ENCODE measurements at places on chromosomes 12 and 14.

DNA sequence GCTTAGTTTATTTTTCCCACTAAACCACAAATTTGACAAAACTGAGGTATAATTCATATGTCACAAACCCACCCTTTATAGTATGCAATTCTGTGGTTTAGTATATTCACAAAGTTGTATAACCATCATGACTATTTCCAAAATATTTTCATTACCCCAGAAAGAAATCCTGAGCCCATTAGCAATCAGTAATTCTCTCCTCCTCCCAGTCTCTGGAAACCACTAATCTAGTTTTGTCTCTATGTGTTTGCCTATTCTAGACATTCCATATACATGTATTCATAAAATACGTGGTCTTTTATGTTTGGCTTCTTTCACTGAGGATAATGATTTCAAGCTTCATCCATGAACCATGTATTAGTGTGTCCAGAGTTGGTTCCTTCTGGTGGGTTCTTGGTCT, 267.6 kb downstream of the AEBP2 start:
- DNase-seq: no peak

- no peak for DNase-seq
These were observed 7.5 kb upstream of the CTDSP2 start for GRCh38 chr12:57853864-57854556.

- no peak for DNase-seq
These were observed 8.1 kb upstream of the RNF34 start for GRCh38 chr12:121391619-121392324.

- DNase-seq: no peak
These were observed 18.5 kb upstream of the KRT80 start for GRCh38 chr12:52210186-52210924.

DNA sequence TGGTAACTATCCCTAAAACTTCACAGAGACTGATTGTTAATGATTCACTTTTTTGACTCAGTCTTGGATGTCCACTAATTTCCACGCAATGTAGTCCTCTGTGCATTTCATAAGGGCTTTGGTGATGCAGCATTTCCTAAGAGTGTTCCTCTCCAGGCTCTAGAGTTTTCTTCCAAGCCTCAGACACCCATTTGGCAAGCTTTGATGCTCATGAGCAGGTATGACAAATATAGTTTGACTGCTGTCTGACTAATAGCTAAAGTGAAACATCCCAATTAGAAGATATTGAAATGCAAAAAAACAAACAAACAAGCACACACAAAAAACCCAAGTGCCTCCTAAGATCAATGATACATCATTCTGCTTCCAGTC, 1.5 kb upstream of the VAMP1 start:
- DNase-seq: no peak

GRCh38 chr12:88931598-88931997, 351.3 kb upstream of the KITLG start:
- DNase-seq: no peak

DNA sequence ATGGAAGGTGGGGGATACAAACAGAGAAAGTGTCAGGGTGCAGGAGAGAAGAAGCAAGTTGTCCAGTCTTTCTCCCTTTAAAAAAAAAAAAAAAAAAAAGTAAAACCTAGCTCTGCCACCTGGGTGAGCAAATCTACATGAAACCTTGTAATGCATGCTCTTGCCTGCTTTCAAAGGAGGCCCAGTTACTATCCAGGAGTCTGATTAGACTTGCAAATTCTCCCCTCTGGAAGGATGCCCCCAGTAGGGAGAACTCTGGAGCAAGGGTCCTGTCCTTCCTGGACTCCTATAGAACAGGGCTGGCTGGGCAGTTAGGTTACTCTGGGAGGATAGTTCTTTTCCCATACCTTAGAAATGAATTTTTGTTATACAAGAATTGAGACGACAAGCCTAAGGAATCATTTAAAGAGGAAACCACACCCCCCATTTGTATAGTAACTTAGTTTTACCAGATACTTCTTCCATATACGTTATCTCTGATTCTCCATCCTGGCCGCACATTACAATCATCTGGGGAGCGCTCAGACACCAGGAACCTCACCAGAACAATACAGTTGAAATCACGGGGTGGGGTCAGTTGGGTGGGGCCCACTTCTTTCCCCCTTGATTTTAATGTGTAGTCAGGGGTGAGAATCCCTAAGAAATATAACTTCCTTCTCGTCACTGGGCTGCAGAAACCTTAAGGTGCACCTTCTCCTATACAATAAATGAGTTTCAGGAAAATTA, 30.5 kb downstream of the RAB35 start:
- DNase-seq: no peak

- no peak for DNase-seq
These were observed 10.2 kb upstream of the GOLGA5 start for GRCh38 chr14:92783813-92784431.

DNA sequence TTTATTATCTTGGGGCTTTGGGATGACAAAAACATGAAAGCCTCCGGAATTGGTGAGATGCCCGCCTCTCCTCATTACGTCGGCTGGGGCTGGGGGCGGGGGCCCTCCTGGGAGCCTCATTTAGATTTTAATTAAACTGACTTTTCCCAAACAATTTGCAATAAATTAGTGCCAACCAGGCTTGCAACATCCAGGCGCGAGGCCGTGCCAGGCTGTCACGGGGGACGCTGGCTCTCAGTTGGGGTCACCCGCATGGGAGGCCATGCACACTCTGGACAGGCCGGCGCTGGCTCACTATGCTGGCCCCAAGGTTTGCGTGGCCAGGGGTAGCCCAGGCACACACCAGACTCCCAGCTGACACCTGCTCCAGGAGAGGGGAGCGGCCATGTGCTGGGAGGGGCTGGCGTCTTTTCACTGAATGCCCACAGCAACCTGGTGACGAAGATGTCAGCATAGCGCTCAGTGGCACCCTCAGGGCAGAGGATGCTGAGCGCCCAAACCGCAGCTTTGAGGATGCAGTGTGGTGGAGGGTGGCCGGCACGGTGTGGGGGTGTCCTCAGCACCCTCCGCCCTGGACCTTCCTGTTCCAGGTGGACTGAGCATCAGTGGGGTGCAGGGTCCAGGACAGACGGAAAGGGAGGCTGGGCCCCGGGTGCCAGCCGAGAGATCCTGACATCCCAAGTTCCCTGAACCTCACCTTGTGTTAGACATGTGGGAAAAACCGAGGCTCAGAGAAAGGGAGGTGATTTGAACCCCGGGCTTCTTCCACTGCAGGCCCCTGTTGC, 190.8 kb upstream of the C14orf180 start:
- DNase-seq: no peak

DNA sequence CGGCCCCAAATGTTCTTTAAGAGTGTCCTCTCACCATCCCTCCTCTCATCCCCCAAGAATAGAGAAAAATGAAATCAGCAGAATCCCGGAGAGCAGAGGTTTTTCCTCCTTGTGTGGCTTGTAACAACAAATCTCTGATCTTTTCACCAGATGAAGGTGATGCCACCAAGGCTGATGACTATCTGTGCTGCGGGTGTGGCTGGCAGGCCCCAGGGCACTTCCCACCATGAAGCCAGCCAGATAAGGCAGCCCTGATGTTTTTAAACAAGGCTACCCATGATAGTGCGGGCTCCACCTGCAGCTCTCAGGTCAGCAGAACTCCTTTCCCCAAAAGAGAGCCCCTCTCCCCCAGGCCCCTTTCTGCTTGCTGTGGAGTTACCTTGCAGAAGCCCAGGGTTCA, 58.0 kb upstream of the PARP11 start:
- no peak for DNase-seq

DNA sequence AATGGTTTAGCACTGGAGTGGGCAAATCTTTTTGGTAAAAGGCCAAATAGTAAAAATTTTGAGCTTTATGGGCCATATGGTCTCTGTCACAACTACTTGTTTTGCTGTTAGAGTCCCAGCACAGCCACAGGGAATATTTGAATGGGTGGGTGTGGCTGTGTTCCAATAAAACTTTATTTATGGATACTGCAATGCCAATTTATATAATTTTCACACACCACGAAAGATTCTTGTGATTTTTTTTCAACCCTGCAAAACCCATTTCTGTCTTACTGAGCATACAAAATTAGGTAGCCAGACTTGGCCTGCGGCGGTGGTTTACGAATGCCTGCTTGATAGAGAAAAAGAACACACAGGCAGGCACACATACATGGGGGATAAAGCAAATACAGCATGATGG, 28.3 kb downstream of the TMEM120B start:
- no peak for DNase-seq

DNA sequence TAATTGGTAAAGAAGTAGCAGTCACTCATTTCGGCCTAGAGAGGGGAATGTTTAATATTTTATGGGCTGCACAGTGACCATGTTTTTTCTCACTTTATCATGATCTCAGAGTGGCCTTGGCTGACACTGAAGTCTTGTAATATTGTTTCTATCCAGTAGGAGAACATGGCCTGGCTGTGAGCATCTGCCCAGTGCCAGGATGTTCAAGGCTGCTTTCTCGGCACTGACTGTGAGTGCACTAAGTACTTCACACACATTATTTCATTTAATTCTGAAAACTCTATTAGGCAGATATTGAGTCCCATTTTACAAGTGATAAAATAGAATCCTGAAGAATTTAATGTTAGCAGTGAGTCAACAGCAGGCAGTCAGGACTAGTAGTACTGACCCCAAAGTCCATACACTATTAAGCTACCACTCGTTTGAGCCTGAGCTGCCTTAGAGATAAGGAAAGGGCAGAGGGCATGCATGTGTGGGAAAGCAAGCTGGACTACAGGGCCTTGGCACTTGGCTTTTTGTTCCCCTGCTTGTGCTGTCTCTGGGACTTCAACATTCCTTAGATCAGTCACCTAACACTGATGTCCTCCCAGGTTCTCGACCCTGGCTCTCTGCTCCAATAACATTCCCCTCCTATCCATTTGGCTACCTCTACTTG, 42.2 kb upstream of the APPL2 start:
- DNase-seq: no peak

DNA sequence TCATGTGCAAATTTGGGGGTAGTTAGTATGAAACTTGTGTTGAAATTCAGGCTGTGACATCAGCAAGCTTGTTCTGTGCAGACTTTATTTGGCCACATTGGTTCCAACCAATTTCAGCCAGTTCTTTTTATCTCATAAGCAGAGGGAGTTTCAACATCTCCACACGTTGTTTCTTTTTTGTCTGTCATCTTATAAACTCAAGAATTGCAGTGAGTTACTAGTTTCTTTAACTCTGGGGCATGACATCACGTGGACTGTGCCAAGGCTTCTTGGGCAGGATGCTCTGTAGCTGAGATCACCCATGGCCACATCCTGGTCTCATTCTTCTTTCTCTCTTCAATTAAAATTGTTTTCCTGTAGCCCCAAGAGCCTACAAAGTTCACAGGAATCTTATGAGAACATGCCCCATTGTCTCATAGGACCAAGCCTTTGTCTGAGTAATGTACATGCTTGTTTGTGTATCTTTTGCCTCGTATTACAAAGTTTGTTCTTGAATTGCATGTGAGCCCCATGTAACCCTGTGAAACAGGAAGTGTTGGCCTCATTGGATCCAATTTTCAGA, 982.0 kb upstream of the TMEM132C start:
- no peak for DNase-seq

DNA sequence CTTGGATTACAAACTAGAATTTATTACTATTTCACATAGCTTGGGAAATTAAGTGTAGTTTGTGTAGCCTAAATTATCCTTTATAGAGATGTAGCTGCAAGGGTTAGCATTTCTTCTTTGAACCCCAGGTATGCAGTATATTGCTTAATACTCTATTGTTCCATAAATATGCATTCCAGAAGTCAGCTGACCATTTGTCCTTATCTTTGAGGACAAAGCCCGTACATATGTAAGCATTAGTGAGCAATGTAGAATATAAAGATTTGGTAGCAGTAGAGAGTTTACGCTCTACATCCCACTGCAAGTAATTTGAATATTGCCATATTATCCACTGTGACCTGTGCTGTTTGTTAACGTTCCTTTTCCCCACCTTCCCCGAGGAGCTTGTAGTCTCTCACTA, 26.9 kb downstream of the PPM1A start:
- no peak for DNase-seq

GRCh38 chr12:116528065-116528464, 31.1 kb upstream of the MAP1LC3B2 start:
- no peak for DNase-seq

DNA sequence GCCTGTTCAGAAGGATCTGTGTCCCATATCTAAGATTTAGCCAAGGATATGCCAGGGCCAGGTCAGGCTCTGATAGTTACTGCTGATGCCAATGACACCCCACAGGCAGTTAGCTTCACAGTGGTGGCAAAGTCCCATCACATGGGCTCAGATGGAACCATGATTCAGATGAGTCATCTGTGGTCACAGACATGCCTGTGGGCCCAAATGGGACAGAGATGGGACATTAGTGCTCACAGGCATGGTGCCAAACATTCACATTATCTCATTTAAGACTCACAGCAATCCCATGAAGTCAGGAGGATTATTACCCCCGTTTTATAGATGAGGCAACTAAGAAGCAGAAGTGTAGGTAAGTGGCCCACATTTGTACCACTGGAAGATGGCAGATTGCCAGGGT, 207.8 kb downstream of the DPF3 start:
- DNase-seq: no peak

GRCh38 chr12:112777387-112778310, 13.9 kb upstream of the RPH3A start:
- no peak for DNase-seq

- DNase-seq: no peak
These were observed 996.8 kb upstream of the TMEM132C start for GRCh38 chr12:127270193-127270592.

- DNase-seq: no peak
These were observed 505 bp downstream of the KCNC2 start for GRCh38 chr12:75208856-75209811.

DNA sequence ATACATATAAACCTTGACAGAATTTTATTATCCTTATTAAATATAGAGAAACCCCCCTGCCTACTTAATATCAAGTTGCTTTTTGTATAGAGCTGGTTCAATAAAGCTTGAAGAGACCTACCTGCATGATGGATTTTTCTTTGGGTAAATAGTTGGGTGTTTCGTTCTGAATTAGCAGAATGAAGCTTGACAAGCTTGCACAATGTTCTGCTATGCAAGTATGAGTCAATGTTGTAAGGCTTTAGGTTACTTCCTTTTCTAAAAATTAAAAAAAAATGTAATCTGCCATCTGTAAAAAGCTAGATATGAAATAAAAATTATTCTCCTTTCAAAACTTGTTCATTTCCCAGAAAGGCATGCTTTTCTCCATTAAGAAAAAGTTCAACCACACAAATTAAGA, 1662.6 kb upstream of the SEL1L start:
- no peak for DNase-seq

GRCh38 chr12:15372352-15372751, 50.0 kb downstream of the PTPRO start:
- DNase-seq: no peak

- no peak for DNase-seq
These were observed 146.8 kb upstream of the KITLG start for GRCh38 chr12:88726806-88727720.
